ENCODE measurements at places on chromosomes 5 and 9.

GRCh38 chr9:37026931-37027581 lies 7.0 kb downstream of the PAX5 start:
- no peak for DNase-seq

DNA sequence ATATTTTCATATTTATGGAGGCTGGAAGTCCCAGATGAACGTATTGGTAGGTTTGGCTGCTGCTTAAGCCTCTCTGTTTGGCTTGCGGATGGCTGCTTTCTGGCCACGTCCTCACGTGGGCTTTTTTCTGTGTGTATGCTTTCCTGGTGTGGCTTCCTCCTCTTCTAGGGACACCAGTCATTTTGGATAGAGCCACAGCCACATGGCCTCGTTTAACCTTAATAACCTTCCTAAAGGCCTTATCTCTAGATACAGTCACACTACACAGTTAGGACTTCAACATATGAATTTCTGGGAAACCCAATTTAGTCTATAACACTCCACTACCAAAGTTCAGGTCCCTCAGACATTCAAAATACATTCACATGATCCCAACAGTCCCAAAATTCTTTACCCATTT lies 26.9 kb downstream of the NUTM2F start:
- no peak for DNase-seq

GRCh38 chr9:70587201-70587600 lies 172.7 kb upstream of the KLF9 start:
- no peak for DNase-seq

DNA sequence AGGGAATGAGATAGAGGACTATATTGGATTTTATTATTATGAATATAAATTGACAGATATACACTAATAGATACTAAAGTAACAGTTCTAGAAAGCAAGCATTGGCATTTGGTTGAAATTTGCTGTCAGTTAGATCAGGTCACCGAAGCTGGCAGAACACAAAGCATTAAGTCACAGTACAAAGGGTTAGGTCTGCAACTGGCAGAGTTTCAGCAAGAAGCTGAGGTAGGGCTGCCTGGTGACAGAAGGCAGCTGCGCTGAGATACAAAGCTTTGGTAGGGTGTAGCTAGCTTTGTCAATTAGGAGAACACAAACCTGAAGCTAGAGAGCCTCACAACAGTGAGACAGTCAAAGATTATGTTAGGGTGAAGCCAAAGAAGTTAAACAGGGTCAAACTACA lies 6.3 kb upstream of the CSNK1G3 start:
- no peak for DNase-seq

- DNase-seq: no peak
Observed at GRCh38 chr5:141618030-141618803, 583 bp downstream of the DIAPH1 start.

- DNase-seq: no peak
Observed at GRCh38 chr5:148799737-148800527, 26.5 kb upstream of the ADRB2 start.

GRCh38 chr5:6488021-6488420 lies 39.4 kb downstream of the UBE2QL1 start:
- no peak for DNase-seq

- no peak for DNase-seq
Observed at GRCh38 chr5:38776149-38776896, 69.5 kb upstream of the OSMR start.

- no peak for DNase-seq
Observed at GRCh38 chr9:80147866-80148265, 576.1 kb downstream of the TLE4 start.

DNA sequence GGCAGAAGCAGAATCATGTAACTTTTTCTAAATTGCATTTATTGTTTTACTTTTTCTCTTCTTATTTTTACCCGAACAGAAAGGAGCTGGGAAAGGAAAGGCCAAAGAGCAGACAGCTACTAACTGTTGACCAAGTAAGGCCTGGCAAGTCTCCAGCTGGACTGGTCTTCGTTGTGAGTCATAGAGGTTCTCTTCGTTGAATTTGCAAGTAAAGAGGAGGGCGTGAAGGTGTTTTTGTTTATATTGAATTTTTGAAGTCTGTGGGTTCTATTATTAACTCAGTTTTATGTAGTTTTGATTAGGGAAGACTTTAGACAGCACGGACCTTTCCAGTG lies 416.5 kb upstream of the CCNH start:
- DNase-seq: no peak

DNA sequence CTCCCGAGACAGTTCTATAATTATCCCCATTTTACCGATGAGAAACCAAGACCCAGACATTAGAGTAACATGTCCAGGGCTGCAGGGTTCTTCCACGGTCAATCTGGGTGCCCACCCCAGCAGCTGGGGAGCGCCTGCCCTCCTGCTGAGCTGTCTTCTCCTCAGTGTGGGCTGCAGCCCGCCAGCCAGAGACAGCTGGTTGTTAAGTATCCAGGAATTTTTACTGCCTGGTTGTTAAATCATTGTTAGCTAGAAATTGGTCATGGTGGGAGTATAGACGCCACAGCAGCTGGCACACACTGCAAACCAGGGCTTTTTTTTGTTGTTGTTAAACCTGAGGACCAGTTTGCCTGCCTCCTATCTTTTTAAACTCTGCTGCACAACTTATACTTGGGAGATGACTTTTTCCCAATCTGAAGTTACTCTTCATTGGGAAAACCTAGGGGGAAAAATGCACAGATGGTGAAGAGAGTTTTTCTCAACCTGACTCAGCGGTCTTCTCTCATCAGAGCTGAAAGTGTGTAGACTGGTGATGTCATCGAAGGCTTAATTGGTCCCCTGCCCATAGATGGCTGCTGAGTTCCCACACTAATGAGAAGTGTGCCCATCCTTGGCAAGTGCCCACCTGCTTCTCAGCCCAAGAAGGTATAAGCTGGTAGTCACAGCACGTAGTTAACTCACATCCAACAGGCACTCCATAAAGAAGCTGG lies 208.6 kb downstream of the DRD1 start:
- DNase-seq: no peak

GRCh38 chr5:96235008-96235910 lies 197.8 kb downstream of the PCSK1 start:
- DNase-seq: no peak

- DNase-seq: no peak
Observed at GRCh38 chr5:168706655-168707069, 127.5 kb upstream of the PANK3 start.

- no peak for DNase-seq
Observed at GRCh38 chr5:82747986-82748385, 329.2 kb downstream of the TMEM167A start.

DNA sequence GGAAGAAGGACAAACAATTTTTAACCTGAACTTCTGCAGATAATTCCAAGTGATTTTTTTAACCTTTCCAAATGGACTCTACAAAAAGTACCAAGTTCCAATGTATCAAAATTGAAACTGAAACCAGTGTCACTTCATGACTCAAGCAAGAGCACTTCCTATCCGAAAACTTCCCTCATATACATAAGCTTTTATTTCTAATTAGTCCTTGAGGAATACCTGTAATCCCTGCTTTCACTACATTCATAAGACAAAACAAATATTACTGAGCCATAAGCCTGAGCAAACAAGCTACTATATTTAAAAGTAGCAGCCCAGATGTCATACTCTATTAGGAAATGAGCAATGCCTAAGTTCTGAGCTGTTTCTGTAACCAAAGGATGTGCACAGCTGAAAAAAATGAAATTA lies 224.4 kb downstream of the EBF1 start:
- DNase-seq: no peak

GRCh38 chr5:119757276-119757675 lies 127.9 kb downstream of the FAM170A start:
- no peak for DNase-seq

DNA sequence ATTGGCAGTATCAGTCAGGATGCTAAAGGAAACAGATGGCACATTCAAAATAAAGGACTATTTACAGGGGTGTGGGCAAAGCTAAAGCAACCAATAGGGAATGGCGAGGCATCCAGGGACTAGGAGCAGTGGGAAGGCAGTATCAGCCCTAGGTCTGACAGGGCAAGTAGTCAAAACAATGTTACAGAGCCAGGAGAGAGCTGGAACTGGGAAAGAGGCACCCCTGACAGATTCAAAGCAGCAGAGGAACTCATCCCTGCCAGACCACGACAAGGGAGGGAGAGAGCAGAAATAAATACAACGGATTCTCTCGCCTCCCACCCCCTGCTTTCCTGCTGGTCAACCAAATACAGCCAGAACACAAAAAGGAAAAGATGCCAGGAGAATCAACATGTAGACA lies 371.5 kb downstream of the NR2F1-AS1 start:
- DNase-seq: no peak

- DNase-seq: no peak
Observed at GRCh38 chr9:105191508-105192121, 52.8 kb upstream of the SLC44A1 start.

GRCh38 chr5:164637931-164638521 lies 1132.6 kb downstream of the MAT2B start:
- no peak for DNase-seq

DNA sequence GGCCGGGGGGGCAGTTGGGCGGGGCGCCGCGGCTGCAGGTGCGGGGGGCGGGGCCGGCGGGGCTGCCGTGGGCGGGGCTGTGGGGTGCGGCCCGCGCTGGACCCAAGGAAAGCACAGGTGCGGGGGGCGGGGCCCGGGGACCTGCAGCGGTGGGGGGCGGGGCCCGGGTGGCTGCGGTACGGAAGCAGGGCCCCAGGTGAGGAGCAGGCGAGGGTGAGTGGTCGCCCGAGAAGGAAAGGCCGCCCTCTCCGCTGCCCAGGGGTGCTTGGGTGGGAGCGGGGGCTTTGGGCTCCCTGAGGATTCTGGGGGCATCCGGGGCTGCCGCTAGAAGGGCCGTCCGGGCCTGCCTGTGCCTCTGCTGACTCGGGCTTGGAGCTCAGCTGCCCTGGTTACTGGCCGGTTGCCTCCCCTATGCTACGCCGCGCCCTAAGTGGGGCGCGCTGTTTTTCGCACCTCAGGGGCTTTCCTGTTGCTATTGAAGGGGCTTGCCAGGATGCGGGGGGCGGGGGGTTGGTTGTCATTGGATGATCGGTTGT lies 767 bp downstream of the RALGPS1 start:
- peak; percentile 4 for DNase-seq

- DNase-seq: peak; percentile 55
Observed at GRCh38 chr5:134100283-134101091, 14.0 kb upstream of the TCF7 start.

- no peak for DNase-seq
Observed at GRCh38 chr5:18091758-18092157, 457.5 kb downstream of the TAF11L14 start.

DNA sequence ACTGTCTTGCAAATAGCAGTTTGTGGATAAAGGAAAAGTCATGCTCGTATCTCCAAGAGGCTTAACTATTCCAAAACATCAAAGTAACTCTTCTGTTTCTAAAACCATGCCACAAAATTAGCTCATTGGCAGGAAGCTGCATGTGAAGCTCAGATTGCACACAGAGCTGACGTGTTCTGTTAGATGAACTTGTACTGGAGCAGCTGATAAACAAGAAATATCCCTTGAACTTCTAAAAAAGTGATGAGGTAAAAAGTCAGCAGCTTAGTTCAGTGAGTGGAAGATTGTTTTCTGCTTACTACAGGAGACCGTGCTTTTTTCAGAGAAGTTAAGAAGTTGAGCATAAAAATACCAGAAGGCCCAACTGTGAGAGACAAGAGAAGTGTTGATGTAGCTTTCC lies 113.2 kb downstream of the SLC12A2 start:
- DNase-seq: no peak

- DNase-seq: no peak
Observed at GRCh38 chr9:92990461-92990860, 43.1 kb downstream of the FGD3 start.

GRCh38 chr9:30196941-30197340 lies 2187.5 kb upstream of the ACO1 start:
- no peak for DNase-seq

DNA sequence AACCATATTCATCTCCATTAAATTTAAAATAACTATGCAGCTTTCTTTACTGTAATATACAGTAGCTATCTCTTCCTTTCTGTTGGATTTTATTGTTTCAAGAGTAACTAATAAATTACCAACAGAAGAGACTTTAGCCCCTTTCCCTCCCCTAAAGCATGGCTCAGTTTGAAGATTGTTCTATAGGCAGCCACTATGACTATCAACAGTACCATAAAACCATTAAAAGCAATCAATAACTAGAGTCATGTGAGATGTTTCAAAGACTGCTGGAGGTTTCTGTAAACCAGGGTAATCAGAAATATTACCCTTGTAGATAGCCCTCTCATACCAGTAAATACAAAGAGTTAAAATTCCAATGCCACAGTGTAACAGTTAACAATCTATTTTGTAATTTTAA lies 73.0 kb downstream of the TMEM161B start:
- DNase-seq: no peak

DNA sequence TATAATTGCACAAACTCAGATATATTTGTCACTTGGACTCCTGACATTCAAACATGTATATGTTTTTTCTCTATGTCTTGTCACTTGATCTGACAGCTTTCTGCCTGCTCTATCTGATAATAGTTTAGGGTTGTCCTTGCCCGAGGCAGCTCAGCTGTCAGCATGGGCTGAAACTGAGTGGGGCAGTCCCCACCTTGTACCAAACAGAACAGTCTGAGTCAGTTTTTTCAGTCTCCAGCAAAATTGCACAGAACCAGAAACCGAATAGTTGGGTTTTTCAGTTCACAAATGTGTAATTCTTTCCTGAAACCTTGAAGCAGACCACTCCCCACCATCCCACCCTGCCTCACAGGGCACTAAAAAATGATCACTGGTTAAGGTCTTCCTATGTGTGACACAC lies 9.5 kb upstream of the HAND1 start:
- DNase-seq: no peak

DNA sequence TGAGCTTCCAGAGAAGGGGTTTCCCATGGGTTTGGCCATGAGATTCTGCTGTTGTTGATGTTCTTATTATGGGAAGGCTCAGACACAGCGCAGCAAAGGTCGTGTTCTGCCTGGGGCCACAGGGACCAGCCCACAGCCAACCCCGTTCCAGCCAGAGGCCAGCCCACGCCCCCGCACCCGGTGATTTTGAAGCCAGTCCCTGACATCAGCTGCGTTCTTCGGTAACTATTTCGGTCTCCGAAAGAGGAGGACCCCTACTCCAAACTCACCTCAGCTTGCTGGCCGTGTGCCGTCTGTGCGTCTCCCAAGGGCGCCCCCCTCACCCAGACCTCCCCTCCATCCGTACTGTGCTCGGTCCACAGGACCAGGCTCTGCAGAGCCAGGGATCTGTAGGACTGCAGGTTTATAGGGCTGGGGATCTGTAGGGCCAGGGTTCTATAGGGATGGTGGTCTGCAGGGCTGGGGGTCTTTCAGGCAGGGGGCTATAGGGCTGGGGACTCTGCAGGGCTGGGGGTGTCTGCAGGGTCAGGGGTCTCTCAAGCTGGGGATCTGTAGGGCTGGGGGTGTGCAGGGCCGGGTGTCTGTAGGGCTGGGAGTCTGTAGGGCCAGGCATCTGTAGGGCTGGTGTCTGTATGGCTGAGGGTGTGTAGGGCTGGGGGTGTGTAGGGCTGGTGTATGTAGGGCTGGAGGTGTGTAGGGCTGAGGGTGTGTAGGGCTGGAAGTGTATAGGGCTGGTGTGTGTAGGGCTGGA lies 11.8 kb downstream of the COL5A1 start:
- DNase-seq: no peak

- no peak for DNase-seq
Observed at GRCh38 chr5:150309886-150310239, 7.2 kb upstream of the ARSI start.

- no peak for DNase-seq
Observed at GRCh38 chr5:169229342-169229892, 71.5 kb downstream of the SLIT3 start.

GRCh38 chr9:22512495-22512894 lies 65.9 kb downstream of the DMRTA1 start:
- DNase-seq: no peak

- no peak for DNase-seq
Observed at GRCh38 chr9:5470122-5470521, 19.8 kb downstream of the CD274 start.

GRCh38 chr5:149639737-149640136 lies 58.4 kb downstream of the ARHGEF37 start:
- DNase-seq: no peak
